ENCODE measurements at places on chromosomes 7 and 10. TPM values are rescaled to one million over a fixed set of nuclear protein-coding genes. Genes with fewer than 3 reads are reported as not detected.

Gene IFIT3
- total RNA-seq, result 11.1 TPM

Gene ICA1
- 1.3 TPM for total RNA-seq

Gene TLX1
- not detected for total RNA-seq

Gene PLA2G12B
- not detected for total RNA-seq

Gene SLC25A28
- total RNA-seq, result 47.8 TPM

Gene DNAJC12
- total RNA-seq, result 3.7 TPM
